ENCODE measurements at places on chromosomes 13 and 19. TPM values are rescaled to one million over a fixed set of nuclear protein-coding genes. Genes with fewer than 3 reads are reported as not detected.

Gene DZIP1
- 52.7 TPM for total RNA-seq

Gene IGSF23
- 0.17 TPM for total RNA-seq

Gene C19orf73
- 0.99 TPM for total RNA-seq

Gene ZNF773
- total RNA-seq = 40.7 TPM

Gene CEBPA
- 0.15 TPM for total RNA-seq

Gene IGFL4
- not detected for total RNA-seq

Gene GGN
- total RNA-seq = 0.29 TPM

Gene ZNF607
- total RNA-seq = 6.8 TPM

Gene MFSD12
- 174 TPM for total RNA-seq

Gene KL
- total RNA-seq = 0.15 TPM

Gene BRCA2
- 16.3 TPM for total RNA-seq

Gene KANK2
- total RNA-seq = 455 TPM

Gene ARMC6
- 43.2 TPM for total RNA-seq

Gene SH2D3A
- total RNA-seq = 0.15 TPM

Gene SF3A2
- total RNA-seq = 32.3 TPM

Gene LIG1
- 16.2 TPM for total RNA-seq

Gene ZNF221
- 12.9 TPM for total RNA-seq

Gene CNMD
- total RNA-seq = not detected

Gene PLIN4
- 8.9 TPM for total RNA-seq

Gene PDS5B
- 21.8 TPM for total RNA-seq

Gene LPAR6
- total RNA-seq = 3.1 TPM

Gene KLK15
- not detected for total RNA-seq

Gene ZC3H13
- total RNA-seq = 17.4 TPM

Gene CEACAM6
- not detected for total RNA-seq

Gene KIR3DL2
- total RNA-seq = not detected

Gene IGFL2
- not detected for total RNA-seq

Gene MCF2L
- total RNA-seq = 0.33 TPM

Gene CEACAM7
- not detected for total RNA-seq

Gene ZFP30
- 22.2 TPM for total RNA-seq

Gene KLK3
- not detected for total RNA-seq
